ENCODE measurements at places on chromosomes 12 and 14.

DNA sequence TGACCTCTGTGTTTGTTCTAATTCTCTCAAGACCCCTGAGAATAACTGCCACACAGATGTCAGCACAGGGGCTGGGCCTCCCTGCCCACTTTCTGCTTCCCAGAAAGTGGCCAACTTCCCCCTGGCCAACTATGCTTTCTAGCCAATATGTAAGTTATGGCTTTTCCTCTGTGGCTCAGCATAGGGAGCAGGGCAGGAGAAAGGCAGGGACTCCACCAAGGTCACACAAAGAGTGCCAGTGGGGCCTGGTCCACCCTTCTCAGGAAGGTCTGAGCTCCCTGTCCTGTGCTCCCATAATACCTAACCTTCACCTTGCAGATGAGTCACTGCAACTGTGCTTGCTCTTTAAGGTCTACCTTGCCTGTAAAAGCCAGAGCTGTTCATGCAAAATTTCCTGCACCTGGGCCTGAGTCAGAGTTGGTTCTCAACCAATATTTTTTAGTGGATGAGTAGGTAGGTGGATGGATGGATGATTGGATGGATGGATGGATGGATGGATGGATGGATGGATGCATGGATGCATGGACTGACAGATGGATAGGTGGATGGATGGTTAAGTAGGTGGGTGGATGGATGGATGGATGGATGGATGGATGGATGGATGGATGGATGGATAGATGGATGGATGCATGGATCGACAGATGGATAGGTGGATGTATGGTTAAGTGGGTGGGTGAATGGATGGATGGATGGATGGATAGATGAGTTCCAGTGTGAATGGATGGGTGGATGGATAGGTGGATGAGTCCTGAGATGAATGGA, 64.2 kb downstream of the DIO3 start:
- no peak for DNase-seq

GRCh38 chr12:12610711-12611110, 965 bp upstream of the CREBL2 start:
- DNase-seq: no peak

DNA sequence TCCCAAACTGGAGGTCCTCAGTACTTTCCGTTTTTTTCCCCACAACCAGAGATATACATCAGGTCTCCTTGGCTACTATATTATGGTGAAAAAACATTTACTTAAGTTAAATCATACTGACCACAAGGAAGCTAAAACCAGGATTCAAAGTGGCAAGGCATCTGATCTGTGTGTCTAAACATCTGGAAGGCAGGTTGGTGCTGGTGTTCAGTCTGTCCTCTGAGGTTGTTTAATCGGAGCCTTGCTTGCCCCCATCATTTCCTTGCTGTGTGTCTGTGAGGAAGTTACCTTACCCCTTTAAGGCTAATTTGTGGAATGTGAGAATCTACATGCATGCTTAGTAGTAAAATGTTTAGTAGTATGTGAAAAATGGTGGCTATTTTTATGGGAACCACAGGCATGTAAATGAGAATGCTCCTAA, 75.6 kb downstream of the GALNT4 start:
- no peak for DNase-seq

GRCh38 chr12:10926269-10926668, 2.8 kb upstream of the PRH2 start:
- no peak for DNase-seq

DNA sequence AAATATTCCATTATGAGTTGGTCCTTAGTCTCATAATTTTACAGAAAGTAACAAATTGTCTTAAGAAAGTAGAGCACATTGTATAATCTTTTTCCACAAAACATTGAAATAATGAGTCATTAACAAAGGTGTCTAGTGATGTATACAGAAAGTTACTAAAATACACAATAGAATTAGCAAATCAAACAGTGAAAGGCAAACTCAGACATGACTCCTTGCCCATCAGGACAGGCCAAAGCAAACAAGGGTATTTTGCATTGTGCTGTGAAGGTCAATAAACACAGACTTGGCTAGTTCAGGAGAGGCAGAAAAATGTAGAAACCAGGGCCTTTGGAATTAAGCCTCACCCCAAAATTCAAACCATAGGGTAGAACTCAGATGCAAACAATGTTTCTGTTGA, 37.3 kb downstream of the SIX4 start:
- DNase-seq: no peak

DNA sequence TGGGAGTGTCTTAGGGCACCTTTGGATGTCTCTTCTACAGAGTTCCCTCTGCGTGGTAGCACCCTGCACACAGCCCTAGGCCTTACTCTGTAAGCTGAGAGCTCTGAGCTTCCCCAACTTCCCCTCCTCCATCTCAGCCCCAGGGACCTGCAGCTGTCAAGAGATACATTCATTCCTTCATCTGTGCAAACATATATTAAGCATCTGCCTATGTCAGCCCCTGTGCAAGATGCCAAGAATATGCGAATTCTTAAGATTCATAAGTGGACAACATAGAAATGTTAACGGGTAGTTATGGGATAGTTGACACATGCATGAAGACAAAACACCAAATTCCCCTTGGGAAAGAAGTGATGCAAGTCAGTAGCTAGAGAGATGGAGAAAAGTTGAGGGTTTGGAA, 190.8 kb downstream of the SLC41A2 start:
- DNase-seq: no peak

GRCh38 chr12:61781021-61781581, 479.1 kb upstream of the USP15 start:
- no peak for DNase-seq

GRCh38 chr14:60204843-60205774, 39.9 kb upstream of the DHRS7 start:
- DNase-seq: no peak

DNA sequence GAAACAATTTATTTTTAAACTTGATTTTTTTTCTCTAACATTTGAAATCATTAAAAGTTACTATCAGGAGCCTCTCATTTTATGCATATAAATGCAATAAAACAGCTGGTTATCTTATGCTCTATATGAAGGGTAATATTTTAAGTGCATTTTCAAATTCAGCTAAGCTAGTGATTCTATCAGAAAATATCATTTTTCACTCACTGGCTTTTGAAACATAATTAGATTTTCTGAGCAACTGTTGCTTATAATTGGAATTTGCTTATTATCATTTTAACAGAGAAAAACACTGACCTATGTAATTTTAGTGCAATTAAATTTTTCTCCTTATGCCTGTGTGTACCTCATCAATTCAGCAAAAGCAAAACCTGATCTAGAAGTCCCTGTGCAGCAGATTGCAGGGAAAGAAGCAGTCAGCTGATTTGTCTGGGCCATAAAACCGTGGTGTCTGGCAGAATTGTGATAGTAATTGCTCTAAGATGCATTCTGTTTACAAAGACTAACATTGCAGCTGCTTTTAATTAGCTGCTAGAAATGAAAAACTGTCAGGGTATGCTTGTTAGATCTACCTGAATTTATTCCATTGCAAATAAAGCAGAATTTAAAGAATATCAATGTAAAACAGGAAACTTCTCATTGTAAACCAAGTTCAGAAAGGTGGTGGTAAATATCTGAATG, 75.0 kb downstream of the BICD1 start:
- no peak for DNase-seq

DNA sequence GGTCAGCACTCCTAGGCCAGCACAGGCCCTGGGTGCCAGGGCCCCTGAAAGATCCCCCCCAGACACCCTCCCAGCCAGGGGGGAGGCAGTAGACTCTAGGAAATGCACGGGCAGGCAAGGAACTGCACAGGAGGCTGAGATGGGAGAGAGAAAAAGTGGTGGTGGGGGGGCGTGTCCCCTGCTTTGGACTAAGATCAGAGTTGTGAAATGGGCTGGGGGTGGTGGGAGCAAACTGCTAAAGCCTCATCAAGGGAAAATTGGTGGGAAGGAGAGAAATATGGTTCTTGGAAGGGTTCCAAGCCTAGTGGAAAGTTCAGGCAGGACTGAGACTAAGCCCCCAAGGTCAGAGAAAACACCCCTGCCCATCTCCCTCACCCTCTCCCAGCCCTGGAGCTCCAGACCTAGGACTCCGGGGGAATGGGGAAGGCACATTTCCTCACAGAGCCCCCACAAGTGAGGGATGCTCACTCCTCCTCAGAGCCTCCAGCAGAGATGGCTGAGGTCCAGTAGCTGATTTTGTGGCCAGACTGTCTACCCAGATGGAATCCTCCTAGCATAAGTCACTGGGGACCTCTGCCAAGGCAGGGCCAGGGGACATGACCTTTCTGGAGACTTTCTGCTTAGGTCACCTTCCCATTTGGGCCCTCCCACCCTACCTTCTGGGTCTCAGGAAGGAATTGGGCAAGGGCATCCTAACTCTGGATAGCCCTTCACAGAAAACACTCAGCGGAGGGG, 29.8 kb downstream of the FIGNL2 start:
- no peak for DNase-seq

- no peak for DNase-seq
Observed at GRCh38 chr12:121741743-121742142, 29.2 kb downstream of the TMEM120B start.

DNA sequence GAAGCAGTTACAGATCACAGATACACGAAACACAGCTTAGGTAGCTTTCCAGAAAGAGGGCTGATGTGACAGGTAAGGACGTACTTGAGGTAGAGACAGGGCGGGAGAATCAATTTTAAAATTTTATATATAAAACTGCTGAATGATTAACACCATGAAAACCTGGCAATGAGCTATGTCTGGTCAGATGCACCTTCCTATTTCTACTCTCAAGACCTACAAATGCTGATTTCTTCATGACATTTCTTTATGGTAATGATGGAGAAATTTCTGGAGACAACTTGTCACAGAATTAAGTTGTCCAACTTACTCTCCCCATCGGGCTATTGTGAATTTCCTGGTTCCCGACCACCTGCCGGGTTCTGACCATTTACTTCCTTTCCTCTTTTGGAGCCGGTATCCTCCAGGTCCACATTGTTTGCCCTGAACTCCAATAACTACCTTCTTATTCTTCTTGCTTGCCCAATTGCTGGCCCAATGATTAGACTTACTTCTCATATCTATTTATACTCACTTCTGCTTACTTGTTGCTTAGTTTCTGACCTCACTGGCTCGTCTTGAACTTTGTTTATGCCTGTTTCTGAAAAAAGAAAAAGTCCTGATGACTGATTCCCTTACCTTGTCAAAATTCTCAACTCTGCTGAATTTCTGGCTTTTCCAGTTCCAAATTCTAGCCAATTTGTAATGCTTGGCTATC, 12.8 kb upstream of the ATP2B1 start:
- DNase-seq: no peak

GRCh38 chr12:18217966-18218365, 43.4 kb upstream of the PIK3C2G start:
- DNase-seq: no peak

DNA sequence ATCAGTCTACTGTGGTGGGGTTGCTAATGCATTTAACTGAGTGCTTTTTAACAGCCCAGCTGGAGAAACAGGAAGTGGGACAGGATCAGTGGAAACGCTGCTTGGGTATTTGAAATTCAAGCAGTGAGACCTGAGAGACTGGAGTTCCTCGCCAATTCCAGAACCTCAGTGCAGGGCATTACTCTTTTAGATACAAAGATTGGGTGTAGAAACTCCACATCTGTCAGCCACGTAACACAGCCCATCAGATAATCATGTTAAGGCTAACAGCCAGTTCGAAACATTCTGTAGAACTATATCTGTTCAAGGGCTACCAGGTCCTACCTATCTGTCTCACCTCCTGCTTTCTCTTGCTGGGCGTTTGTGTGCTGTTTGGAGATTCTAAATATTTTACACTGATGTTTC, 45.5 kb downstream of the RAD52 start:
- DNase-seq: no peak

DNA sequence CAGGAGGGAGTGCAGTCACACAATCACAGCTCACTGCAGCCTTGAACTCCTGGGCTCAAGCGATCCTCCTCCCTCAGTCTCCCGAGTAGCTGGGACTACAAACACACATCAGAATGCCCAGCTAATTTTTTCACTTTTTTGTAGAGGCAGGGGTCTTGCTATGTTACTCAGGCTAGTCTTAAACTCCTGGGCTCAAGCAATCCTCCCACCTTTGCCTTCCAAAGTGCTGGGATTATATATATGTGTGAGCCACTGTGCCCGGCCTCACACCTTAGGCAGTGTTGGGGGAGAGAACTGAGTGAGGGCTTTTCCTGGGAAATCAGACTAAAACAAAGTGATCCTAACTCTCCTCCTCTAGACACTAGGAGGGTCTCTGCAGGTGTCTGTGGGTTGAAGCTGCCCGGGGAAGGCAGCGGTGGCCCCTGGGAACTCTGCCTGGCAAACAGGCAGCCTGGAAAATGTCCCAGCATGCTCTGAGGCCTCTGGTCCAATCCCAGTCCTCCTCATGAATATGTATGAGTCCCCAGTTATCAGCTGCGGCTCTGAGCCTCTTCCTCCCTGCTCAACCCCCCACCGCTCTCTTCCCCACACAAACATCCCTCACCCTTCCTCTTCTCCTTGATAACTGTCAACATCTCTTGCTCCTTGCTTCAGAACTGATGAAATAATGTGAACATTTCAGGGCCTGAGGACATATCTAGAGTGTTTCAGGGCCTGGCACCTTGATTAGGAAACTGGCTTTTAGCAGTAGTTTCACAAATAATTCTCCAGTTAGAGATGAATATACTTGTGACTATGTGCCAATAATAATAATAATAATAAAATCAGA, 7.9 kb upstream of the NAA25 start:
- DNase-seq: peak; percentile 65

DNA sequence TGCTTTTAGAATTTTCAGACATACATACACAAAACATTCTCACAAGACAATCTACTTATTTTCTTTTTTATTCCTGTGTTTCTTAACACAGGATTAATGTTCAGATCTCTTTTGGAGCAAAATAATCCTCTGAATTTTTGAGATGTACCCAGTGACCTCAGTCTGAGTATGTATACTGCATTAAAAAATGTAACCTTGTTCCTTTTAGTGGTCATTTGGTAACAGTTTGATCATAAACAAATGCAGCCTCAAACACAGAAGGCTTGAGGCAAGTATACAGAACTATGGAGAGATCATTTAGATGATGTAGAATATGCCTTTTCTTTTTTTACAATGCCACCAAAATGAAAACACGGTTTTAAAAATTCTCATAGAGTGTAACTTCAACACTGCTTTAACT, 9.7 kb downstream of the HIF1A start:
- DNase-seq: no peak

- no peak for DNase-seq
Observed at GRCh38 chr12:1277905-1278304, 286.9 kb downstream of the ERC1 start.

- peak; percentile 26 for DNase-seq
Observed at GRCh38 chr12:25241167-25242020, 9.3 kb downstream of the KRAS start.

GRCh38 chr12:6167327-6168280, 32.6 kb upstream of the CD9 start:
- peak; percentile 92 for DNase-seq

DNA sequence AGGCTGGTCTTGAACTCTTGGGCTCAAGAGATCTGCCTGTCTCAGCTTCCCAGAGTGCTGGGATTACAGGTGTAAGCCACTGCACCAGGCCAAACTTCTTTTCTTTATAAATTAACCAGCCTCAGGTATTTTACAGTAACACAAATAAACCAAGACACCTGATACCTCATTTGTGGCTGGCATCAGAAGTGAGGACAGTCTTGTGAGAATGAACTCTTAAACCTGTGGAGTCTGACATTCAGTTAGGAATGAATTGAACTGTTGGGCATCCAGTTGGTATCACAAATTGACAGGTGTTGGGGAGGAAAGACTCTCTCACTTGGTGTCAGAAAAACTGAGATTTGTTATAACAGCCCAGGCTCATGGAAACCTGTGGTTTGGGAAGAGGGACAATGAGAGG, 120.5 kb downstream of the DENND5B start:
- no peak for DNase-seq
